ENCODE measurements at places on chromosomes 11 and 22. TPM values are rescaled to one million over a fixed set of nuclear protein-coding genes. Genes with fewer than 3 reads are reported as not detected.

GRCh38 chr11:43504316-43504950 is 145.7 kb downstream of the TTC17 start:
- DNase-seq, result no peak

DNA sequence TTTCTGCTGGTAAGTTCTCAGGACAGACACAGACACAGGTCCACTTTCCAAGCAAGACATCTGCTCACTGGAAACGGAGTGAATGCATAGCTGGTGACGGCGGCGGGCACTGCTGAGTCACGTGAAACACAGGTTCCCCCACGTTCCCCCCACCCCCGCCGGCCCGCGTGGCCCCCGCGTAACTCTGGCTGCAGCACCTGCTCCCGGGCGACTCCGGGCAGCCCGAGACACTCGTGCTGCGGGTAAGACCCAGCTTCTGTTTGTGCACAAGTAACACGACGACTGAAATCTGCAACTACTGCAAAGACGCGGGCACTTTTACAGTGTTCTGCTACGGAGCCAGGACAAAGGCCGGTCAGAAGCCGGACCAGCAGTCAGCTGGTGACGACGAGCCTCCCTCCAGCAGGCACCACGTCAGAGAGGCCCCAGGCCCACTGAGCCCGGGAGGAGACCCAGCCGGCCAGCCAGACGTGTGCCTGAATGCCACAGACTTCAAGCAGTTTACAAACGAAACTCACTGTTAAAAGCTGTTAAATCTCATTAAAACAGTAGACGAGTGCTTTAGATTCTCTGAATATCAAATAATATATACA is 12.9 kb upstream of the ARFGAP3 start:
- no peak for DNase-seq

- DNase-seq, result no peak
Observed at GRCh38 chr11:5737670-5738392, 1.6 kb downstream of the OR56B1 start.

Gene CARS1
- 18.8 TPM for total RNA-seq

DNA sequence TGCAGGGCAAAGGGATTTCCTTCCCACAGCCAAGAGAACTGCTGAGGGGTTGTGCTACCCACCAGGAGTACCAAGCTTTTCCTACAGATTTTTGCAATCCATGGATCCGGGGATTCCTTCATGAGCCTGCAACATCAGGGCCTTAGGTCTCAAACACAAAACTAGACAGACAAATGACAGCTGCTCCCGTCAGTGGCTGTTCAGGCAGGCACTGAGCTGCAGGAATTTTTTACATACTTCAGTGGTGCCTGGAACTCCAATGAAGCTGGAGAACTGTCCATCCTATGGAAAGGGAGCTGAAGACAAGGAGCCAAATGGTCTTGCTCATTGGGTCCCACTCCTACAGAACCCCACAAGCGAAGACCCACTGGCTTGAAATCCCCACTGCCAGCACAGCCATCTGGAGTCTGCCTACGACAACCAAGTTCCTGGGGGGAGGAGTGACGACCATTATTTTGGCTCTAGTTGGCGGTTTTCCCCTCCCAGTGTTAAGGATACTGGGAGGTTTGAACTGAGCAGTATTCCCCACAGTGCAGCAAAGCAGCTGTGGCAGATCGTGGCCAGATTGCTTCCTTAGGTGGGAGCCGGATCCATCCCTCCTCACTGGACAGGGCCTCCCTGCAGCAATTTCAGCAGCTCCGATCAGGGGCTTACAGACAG is 157.7 kb upstream of the TMEM45B start:
- DNase-seq, result no peak

- DNase-seq, result no peak
Observed at GRCh38 chr11:93733474-93733873, 7.8 kb downstream of the TAF1D start.

Gene GRAMD1B
- total RNA-seq, result 4.2 TPM

GRCh38 chr22:31937341-31937740 is 7.0 kb upstream of the YWHAH start:
- DNase-seq, result no peak

Gene DNAJC24
- 5.1 TPM for total RNA-seq

Gene GNG3
- total RNA-seq, result not detected
